Hematopoietic multipotent progenitor cell treated with erythropoietin and hydrocortisone succinate and interleukin-3 and kit ligand, for 17 days (in vitro differentiated cells): ENCODE measurements at places on chromosomes 1 and 21.

DNA sequence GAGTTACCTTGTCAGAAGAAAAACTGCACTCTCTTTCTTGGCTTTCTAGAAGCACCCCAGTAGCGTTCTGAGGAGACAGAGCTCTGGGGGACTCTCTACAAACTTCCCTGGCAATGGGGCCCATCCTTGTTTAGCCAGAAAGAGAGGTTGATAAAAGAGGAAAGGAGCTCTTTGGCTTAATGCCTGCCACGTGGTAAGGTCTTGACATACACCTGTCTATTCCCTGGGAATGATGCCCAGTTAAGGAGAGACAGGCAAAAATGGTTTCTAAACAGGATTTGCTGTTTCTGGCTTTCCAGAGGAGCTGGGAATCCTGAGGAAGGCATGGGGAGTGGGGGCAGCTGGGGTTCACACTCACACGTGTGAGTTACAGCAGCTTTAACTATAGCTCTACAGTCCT lies 30.2 kb upstream of the IL20 start:
- DNase-seq: no peak

- no peak for DNase-seq
These were observed 32.1 kb downstream of the LRP8 start for GRCh38 chr1:53295726-53296116.

GRCh38 chr1:204602871-204603542 lies 82.5 kb downstream of the LRRN2 start:
- no peak for DNase-seq

GRCh38 chr21:36698385-36698980 lies 432 bp upstream of the SIM2 start:
- DNase-seq: no peak

DNA sequence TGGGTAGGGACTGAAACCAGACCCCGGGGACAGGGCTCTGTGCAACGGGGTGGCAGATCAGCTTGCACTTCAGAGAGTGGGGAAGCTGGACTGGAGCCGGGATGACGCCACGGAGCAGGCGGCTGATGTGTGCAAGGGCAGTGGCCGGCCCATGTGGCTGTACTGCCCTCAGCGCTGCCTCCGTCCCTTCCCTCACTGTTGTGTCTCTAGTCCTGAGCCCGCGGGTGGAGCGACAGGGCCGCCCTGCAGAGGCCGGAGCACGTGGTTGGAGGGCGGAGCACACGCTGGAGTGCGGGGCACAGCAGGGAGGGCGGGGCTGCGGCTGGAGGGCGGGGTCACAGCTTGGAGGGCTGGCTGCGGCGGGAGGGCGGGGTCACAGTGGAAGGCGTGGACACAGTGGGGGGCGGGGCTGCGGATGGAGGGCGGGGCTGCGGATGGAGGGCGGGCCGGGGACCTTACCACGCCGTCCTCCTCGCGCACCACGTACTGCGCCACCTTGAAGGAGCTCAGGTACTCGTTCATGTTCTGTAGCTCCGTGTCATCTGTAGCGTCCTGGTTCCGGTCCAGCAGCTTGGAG lies 52.4 kb downstream of the CHD5 start:
- peak; percentile 61 for DNase-seq
